Smooth muscle cell of the pulmonary artery (primary cell): ENCODE measurements at places on chromosomes 7 and 10. TPM values are rescaled to one million over a fixed set of nuclear protein-coding genes. Genes with fewer than 3 reads are reported as not detected.

Gene MAGI2
- total RNA-seq = 9.8 and 14.9 TPM in 2 replicates

Gene SYNPO2L
- 0.07 TPM in 1 of 2 replicates, not detected in the other for total RNA-seq

Gene PRLHR
- total RNA-seq = not detected in 2 replicates

Gene C7orf57
- not detected in 2 replicates for total RNA-seq

Gene SEMA3E
- total RNA-seq = 0.13 and 0.79 TPM in 2 replicates

Gene PMPCB
- 44.3 and 59.2 TPM in 2 replicates for total RNA-seq

Gene ELMO1
- 0.43 and 3.3 TPM in 2 replicates for total RNA-seq

Gene AKR1D1
- 0.07 TPM in 1 of 2 replicates, not detected in the other for total RNA-seq

Gene STEAP1B
- total RNA-seq = 13.3 and 23.4 TPM in 2 replicates

Gene UNCX
- not detected in 2 replicates for total RNA-seq

Gene OR13A1
- not detected in 2 replicates for total RNA-seq

Gene ACTR3C
- total RNA-seq = 0.13 and 0.63 TPM in 2 replicates

Gene TMEM72
- total RNA-seq = not detected in 2 replicates

Gene CC2D2B
- total RNA-seq = 0.07 and 0.17 TPM in 2 replicates

Gene PWWP2B
- 7.8 and 18.1 TPM in 2 replicates for total RNA-seq

Gene TMEM176A
- not detected in 2 replicates for total RNA-seq

Gene HDAC9
- 32.7 and 39.9 TPM in 2 replicates for total RNA-seq

Gene NEUROG3
- total RNA-seq = not detected in 2 replicates
